ENCODE measurements at places on chromosomes 12 and 14. TPM values are rescaled to one million over a fixed set of nuclear protein-coding genes. Genes with fewer than 3 reads are reported as not detected.

- no peaks in the 10 kb centered on the region for H3K27me3 ChIP-seq
- no peaks in the 10 kb centered on the region for H3K36me3 ChIP-seq
- no peak overlapping the region for H3K4me3 ChIP-seq
These were observed 155.5 kb downstream of the SYT1 start for GRCh38 chr12:79020106-79020505.

DNA sequence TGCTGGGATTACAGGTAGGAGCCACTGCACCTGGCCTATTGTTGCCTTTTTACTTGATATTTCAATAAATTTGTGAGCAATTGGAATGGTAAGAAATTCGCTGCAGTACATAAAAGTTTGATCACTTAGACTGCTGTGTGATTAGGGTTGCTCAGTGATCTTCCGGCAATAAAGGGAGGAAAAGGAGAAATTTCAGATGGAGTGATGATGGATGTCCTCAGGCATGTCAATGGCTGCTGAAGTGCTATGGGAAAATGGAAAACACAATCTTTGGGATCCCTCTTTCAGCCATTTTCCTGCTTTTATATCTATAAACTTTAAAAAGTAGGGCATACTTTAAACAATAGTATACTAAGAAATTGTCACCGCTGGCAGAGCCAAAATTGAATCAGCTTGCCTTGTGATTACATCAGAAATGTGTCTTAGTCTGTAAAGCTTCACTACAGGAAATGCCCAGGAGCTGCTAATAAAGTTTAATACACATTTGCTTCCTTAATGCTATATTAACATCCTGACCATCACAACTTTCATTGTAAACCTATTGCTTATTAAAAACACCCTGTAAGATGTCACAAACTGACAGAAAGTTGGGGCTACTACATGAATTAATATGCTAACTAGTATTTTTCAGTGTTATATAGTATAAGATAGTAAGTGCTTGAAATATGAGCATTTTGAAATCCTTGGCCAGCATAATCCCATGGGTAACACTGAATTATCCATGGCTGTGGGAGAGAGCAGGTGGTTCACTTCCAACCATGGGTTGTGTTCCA is 13.7 kb upstream of the FBXL14 start:
- DNase-seq: peak; percentile 73
- no peaks in the 10 kb centered on the region for H3K36me3 ChIP-seq
- H3K4me1 ChIP-seq: peaks cover 38% of the 10 kb centered on the region
- H3K27me3 ChIP-seq: no peaks in the 10 kb centered on the region

The SLC17A8 gene
- not detected for total RNA-seq

DNA sequence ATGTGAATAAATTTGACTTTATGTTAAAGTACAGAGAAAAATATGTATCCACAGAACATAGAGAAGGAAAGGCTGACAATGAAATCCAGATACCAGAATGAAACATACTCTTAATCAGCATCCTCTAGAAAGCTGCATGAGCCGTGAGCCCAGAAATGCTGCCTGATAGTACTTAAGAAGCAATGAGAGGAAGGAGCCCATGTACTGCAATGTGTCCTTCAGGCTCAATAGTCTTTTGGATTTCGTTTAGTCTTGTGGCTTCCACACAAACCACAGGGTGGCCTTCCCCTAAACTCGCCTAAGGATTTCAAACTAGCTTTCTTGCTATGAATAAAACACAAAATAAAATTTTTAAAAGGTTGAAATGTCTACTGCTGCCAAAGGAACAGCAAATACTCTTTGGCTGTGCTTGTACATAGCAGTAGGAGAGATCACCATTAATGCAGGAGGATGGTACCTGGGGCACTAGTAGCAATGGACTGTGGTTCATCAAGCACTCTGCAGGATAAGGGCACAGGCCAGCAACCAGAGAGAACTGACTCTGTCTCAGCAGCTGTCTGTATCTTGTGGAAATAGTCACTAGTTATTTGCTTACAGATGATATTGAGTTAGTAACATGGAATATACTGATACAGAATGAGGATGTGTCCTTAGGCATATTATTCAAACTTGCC is 988.3 kb upstream of the LRFN5 start:
- H3K4me3 ChIP-seq: no peak overlapping the region
- no peaks in the 10 kb centered on the region for H3K4me1 ChIP-seq
- no peaks in the 10 kb centered on the region for H3K27me3 ChIP-seq
- H3K36me3 ChIP-seq: no peaks in the 10 kb centered on the region
- no peak for DNase-seq
- no peak overlapping the region for H3K27ac ChIP-seq

The SPSB2 gene
- 10.8 TPM for total RNA-seq

DNA sequence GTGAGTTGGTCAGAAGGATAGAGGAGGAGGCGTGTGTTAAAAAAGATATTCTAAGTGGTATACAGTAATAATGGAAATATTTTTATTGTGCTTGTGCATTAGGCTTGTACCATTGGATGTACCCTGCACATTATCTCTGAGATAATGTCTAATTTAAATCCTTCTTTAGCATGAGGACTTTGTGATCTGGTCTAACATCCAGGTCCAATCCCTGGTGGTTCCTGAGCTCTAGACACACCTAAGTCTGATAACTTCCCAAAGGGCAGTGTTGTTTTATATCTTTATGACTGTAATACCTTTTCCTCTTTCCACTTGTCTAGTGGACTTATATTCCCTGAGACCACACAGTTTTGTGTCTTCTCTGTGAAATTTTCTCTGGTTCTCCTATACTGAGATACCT is 20.6 kb downstream of the PRPF39 start:
- no peak overlapping the region for H3K4me3 ChIP-seq
- peaks cover 91% of the 10 kb centered on the region for H3K36me3 ChIP-seq
- DNase-seq: no peak
- peak overlapping the region; percentile 11 for H3K27ac ChIP-seq
- H3K4me1 ChIP-seq: no peaks in the 10 kb centered on the region

The SIX6 gene
- total RNA-seq: 0.28 TPM

DNA sequence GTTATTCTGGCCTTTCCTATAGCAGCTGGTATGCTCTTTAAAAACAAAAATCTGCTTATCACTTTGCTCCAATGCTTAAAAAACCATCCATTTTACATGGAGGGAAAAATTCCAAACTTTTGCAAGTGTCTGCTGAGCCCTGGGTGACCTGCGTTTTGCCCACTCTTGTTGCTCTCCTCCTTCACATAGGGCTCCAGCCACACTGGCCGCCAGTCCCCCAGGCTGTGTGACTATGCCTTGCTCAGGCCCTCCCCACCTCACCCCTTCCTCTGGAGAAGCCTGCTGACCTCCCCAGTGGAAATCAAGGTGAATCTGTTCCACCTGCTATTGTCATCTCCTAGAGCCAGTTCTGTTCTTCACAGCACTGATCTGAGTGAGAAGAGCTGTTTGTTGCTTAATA is 126.9 kb downstream of the SLC25A47 start:
- H3K27me3 ChIP-seq: no peaks in the 10 kb centered on the region
- peaks cover 5% of the 10 kb centered on the region for H3K4me1 ChIP-seq
- no peak overlapping the region for H3K27ac ChIP-seq

- no peak overlapping the region for H3K4me3 ChIP-seq
- no peak overlapping the region for H3K27ac ChIP-seq
- H3K36me3 ChIP-seq: no peaks in the 10 kb centered on the region
- H3K4me1 ChIP-seq: peaks cover 20% of the 10 kb centered on the region
- peak; percentile 69 for DNase-seq
These were observed 125.7 kb downstream of the TSPAN9 start for GRCh38 chr12:3202734-3203446.

DNA sequence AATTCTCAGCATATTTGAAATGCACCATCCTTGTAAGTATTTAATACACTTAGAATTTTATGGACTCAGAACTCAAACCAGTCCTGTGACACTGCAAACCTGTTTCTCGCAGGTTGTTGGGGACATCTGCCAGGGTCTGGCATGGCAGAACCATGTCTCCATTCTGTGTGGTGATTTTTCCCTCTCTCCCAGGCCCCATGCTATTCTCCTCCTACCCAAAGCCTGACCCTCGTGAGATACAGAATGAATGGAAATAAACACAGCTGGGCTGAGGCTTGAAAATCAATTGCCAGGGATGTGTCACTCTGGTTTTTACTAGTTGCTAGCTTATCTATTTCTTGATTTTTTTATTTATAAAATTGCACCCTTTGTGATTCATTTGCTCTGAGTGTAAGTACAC is 19.8 kb downstream of the TPH2 start:
- H3K4me3 ChIP-seq: no peak overlapping the region
- no peaks in the 10 kb centered on the region for H3K36me3 ChIP-seq
- H3K27me3 ChIP-seq: no peaks in the 10 kb centered on the region
- no peak for DNase-seq
- H3K27ac ChIP-seq: no peak overlapping the region

Measured in A673 (cell line).